NCI-H510A (cell line): ENCODE measurements at places on chromosomes 1 and 21.

DNA sequence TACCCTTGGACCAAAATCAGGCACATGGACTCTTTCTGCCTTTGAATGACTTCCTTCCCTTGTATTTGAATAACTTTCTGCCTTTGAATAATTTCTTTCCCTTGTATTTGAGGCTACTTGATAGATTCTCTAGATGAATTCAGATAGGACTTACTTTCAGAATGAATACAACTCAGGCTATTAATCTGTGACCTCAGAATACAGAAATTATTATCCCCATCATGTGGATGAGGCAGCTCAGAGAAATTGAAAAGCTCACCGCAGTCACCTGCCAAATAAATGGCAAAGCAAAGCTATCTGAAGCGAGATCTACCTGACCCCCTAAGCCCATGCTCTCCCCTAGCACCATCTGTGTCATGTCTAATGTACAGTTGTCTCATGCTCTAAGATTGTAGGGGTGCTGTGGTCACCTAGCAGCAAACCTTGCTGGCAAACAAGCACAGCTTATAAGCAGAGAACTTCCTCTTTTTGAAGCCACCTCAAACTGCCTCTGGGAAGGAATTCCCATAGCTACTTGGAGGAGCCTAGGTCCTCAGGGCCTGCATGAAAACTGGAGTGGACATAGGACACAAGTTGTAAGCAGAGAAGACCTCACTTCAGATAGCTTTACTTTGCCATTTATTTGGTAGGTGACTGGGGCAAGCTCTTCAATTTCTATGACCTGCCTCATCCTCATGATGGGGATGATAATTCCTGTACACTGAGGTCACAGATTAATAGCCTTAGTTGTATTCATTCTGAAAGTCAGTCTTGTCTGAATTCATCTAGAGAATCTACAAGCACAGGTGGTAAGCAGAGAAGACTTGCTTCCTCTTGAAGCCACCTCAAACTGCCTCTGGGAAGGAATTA is 66.1 kb downstream of the FASLG start:
- no peak for DNase-seq

DNA sequence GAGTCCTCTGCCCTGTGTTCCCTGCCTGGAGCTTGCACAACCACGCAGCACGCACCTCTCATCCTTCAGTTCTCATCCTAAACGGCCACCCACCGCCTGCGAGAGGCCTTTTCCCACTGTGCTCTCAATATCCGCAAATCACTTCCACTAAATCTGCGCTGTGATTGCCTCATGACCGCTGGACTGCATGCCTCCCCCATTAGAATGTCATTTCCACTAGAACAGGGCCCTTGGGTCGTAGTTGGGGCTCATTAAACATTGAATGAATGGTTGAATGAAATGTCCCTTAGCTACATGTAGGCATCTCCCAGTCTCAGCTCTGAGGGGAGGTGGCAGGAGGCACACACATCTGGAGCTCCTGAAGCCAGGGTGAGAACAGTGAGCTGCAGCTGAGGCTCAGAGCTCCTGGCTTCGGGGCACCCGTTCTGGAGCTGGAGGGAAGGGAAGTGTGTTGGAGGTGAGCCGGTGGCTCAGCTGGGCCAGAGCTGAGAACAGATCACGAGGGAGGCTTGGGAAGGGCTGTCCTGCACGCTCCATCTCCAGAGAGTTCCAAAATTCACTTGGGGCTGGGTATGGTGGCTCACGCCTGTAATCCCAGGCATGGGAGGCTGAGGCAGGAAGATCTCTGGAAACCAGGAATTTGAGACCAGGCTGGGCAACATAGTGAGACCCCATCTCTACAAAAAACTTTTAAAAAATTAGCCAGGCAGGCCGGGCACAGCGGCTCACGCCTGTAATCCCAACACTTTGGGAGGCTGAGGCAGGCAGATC is 30.4 kb downstream of the TMEM201 start:
- DNase-seq, result no peak

GRCh38 chr1:115727706-115728249 is 40.7 kb downstream of the CASQ2 start:
- no peak for DNase-seq

- DNase-seq, result no peak
These were observed 18.6 kb downstream of the NAV1 start for GRCh38 chr1:201557572-201557958.

GRCh38 chr1:34713443-34713842 is 41.4 kb upstream of the GJB5 start:
- no peak for DNase-seq

- DNase-seq, result no peak
These were observed 60.0 kb upstream of the IVNS1ABP start for GRCh38 chr1:185376840-185377635.

- DNase-seq, result no peak
These were observed 15.1 kb upstream of the VCAM1 start for GRCh38 chr1:100704473-100704872.

DNA sequence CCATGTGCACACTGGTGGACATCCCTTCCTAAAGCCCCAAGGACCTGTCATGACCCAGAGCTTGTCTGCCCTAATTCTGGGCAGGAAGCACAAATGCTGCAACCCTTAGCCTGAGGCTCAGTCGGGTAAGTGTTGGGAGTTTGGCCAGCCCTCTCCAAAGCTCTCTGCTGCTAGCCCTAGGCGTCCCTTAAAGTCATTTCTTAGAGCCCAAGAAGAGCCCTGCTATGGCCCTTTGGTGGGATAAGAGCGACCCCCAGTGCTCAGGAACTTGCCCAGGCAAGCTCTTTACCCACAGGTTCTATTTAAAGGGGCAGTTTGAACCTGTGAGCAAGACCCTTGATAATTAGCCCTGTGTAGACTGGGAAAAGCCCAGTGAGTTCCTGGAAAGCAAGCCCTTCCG is 356.8 kb downstream of the RRAGC start:
- DNase-seq, result no peak

DNA sequence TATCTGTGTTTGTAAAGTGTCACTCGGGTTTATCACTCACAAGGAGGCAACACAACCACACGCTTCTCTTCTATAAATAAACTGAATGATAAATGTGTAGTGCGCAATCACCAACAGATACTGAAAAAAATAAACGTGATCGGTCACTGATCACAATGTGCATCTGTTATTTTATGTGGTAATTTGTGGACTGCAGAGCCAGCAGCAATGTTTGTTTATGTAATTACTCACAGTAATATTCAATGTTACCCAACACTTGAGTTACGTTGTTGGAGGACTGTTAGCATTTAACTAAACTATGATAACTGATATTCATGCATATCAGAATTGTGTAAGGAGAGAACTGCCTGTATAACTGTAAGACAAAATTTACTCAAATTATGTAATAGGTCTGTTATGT is 129.6 kb downstream of the USH2A start:
- no peak for DNase-seq

DNA sequence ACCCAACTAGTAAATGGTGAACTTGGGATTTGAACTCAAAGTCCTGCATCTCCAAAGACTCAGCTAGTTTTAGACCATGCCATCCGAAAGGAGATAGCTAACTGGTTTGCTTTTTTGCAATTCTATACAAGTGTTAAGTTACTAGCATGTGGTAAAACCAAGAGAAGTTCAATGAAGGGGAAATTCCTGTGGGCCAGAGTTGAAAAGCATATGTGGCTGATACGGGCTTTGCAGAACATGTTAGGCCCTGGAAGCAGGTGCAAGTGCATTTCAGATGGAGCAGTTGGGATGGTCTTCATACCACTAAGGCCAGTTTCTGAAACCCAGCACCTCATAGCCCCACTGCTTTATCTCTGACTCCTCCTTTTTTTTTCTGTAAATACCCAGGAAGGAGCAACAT is 620.9 kb downstream of the PLPP3 start:
- DNase-seq, result no peak

GRCh38 chr1:67256291-67257172 is 51.1 kb upstream of the IL12RB2 start:
- no peak for DNase-seq

GRCh38 chr1:68287241-68287640 is 54.9 kb upstream of the WLS start:
- DNase-seq, result no peak

GRCh38 chr1:3924825-3925220 is 24.8 kb upstream of the C1orf174 start:
- peak; percentile 82 for DNase-seq

DNA sequence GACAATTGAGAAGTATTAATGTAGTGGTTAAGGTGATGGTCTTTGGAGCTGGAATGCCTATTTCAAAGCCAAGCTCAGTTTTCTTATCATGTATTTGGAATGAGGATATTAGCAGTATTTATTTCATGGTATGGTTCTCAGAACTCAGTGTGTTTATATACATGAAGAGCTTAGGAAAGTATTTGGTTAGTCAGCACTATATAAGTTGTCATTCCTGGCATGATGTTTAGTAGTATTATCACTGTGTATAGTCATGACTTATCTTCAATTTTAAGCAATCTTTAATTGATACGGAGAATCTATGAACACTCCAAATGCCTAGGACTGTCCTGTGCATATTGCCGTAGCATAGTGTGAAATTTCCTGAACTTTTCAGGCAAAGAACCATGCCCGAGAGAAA is 501.9 kb upstream of the USP24 start:
- no peak for DNase-seq

DNA sequence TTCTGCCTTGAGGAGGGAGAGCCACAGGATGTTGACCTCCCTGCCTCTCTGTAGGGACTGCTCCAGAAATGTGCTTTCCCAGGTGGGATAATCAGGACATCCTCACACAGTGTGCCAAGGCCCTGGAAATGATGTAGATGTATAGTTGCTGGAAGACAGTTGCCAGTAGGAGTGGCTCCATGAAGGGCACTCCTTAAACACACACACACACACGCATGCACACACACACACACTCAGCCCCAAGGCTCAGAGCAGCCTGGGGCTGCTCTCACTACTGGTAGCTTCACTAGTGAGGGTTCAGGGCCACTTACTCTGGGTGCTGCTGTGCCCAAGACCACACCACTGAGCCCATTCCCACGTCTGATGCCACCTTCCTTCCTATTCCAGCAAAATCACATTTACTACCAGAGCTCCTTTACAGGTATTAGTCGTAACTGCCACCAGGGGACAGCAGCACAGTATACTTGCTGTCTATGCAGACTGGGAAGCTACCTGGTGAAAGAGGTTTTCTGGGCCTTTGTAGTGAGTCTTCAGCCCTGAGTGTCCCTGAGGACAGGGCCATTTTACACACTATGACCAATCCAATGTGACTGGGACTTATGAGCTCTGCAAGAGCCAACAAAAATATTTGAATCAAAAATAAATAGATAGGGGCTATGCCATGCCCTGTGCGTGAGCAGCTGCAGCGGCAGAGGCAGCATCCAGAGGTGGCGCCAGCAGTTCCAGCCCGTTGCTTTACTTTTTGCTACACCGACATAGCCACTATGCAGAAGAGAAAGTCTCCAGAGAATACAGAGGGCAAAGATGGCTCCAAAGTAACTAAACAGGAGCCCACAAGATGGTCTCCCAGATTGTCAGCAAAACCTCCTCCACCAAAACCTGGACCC is 15.0 kb downstream of the CRNN start:
- no peak for DNase-seq

GRCh38 chr1:2050461-2050792 is 216 bp downstream of the PRKCZ start:
- peak; percentile 67 for DNase-seq

GRCh38 chr1:21814241-21814918 is 2.3 kb downstream of the LDLRAD2 start:
- DNase-seq, result no peak

DNA sequence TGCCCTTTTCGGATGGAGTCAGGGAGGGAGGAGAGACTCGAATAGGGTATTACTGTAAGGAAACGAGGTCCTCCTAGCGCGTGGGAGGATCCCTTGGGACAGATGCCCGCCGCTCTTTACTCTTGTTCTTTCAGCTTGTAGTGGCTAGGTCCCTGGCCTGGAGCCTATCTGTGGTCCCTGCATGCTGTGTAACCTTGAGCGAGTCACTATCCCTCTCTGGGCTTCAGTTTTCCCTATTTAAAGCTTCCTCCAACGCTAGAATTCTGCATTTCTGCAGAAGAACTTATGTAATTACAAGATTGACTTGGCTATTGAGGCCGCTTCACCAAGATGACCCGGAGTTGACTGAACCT is 744 bp downstream of the MIER1 start:
- DNase-seq, result no peak

DNA sequence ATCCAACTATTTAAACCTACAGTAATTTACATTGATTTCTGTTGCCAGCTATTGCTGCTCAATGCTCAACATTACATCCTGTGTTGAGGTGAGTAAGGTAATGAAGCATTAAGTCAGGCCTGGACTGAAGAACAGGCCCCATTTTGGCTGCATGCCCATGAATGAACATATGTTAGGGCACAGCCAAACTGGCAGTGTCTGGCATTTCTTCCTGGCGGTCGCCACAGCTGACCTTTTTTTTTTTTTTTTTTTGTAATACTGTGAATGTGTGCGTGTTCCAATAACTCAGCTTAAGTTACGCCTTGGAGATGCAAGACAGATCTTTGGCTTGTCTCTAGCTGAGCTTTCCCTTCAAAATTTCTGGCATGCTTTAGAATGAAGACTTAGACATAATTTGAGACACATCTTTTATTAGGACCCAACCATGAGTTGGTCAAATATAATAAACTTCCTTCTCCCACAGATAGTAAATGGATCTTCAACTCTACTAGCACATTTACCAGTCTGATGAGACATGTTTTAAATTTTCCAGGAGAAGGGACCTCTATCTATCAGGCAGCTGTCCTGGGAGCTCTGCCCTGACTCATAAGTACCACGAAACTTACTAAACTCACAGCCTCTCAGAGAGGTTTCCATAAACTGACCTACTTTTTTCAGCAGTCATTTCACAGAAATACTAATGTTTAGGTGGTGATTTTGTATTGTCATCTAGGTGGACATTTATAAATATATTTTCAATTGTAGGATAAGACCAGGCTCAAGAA is 341.1 kb upstream of the RUNX1 start:
- DNase-seq, result no peak

GRCh38 chr1:10979483-10979920 is 33.0 kb upstream of the TARDBP start:
- DNase-seq, result no peak

DNA sequence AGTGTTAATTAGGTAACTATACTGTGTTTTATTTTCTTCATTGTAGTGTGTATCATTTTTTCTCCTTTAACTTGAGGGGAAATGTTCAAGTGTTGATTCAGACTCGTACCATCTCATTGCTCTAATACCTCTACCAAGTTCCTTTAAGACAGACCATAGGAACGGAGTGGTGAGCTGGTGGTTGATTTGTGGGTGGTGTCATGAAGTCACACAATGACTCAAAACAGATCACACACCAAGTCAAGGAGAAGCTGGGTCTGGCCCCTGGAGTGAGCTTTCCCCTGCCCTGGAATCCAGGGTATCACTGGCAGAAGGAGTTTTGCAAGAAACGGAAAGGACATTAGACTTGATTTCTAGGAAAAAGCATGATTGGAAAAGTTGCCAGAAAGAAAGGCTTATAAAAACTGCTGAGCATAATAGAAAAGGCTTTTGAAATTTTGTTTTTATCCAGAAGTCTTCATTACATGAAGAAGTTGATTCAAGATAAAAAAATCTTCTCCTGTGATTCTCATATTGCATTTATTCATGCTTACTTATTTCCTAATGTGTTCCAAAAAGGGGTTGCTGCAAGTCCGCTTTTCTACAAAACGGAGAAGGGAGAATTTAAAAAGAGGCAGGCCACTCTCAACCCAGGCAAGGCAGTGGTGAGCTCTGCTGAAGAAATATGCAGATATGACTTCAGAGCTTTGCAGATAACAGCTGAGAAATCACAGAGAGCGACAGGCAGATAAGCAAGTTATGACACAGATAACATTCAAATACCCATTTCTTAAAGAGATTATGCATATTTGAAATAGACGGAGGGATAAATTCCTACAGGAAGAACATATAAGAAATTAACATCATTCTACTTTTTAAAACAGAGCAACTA is 79.7 kb downstream of the TBX19 start:
- DNase-seq, result no peak
